Cortex of kidney (tissue), 1 donor: ENCODE measurements at places on chromosomes 1 and 21.

GRCh38 chr1:46168477-46168876, 6.4 kb upstream of the TSPAN1 start:
- DNase-seq = no peak

- DNase-seq = peak; percentile 11
Measured at GRCh38 chr1:107056426-107057196, at the start of gene PRMT6. PRMT6 (plus strand) TSS chr1:107056674; CDS start chr1:107056716, 42 bp downstream.

DNA sequence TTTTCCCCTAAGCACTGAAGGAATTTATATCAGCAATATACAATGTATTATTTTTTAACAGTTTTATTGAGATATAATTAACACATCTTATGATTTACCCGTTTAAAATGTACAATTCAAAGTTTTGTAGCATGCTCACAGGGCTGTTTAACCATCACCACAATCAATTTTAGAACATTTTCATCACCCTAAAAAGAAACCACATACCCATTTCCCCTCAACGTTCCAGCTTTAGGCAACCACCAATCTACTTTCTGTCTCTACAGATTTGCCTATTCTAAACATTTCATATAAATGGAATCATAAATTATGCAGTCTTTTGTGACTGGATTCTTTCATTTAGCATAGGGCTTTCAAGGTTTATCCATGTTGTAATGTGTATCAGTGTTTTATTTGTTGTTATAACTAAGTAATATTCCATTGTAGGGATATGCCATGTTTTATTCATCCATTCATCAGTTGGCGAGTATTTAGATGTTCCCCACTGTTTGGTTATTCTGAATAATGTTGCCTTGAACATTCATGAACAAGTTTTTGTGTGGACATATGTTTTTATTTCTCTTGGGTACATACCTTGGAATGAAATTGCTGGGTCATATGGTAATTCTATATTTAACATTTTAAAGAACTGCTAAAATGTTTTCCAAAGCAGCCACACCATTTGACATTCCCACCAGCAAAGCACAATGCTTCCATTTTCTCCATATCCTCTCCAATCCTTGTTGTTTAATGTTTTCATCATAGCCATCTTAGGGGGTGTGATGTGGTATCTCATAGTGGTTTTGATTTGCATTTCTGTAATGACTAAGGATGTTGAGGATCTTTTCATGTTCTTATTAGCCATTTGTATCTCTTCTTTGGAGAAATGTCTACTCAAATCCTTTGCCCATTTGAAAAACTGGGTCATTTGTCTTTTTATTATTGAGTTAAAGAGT, 188.5 kb downstream of the TM2D1 start:
- no peak for DNase-seq

- DNase-seq = no peak
Measured at GRCh38 chr1:24201941-24202440, 14.9 kb upstream of the IFNLR1 start.

GRCh38 chr1:21251773-21252471, 38.3 kb downstream of the ECE1 start:
- DNase-seq = no peak

DNA sequence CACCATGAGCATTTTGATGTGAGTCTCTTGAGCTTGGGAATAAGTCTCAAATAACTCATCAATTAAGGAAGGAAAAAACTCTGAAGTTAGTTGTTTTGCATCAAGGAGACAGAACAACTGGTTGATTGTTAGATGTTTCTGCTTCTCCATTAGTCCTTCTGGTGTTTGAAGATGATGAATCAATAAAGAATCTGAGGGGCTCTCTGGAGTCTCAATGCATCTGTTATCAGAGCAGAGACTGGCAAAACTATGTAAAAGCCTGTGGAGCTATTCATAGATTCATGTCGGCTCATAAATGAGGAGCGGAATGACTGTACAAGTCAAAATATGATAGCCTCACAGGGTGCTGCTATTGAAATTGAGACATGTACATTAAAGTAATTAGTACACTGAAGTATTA, 73.3 kb upstream of the ZC3H11B start:
- no peak for DNase-seq

- DNase-seq = no peak
Measured at GRCh38 chr1:231170875-231171274, 9.0 kb downstream of the TRIM67 start.
